ENCODE measurements at places on chromosomes 5 and 9.

DNA sequence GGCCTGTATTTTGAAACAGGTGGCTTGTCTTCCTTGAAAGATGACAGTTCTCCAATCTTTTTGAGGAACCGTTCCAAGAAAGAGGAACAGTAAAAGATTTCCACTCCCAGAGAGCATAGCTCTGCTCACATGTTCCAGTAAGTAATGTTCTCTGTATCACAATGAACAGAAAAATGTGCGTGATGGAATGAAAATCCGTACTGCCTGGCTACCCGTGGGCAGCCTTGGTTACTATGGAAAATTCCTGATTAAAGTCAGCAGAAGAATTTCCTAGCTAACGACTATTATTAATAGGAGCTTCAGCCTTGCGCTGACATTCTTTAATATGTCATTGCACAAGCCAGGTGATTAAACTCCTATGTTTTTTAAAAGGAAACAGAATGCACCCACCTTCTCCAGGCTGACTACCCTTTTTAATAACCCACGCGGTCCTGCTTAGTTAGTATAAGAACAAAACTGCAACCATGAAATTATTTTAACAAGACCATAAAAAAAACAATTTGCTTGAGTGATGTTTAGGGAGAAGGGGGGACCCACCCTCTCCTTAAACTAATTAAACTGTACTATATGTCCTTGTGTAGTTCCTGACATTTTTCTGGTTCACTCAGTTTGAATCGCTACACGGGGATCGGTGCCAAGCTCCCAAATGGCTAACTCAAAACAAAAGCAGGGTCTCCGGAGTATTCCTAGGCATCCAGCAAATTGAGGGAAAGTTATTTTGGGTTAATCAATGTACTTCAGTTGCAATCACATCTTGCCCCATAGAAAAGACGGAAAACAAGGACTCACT, 54.8 kb upstream of the CPEB4 start:
- no peak for DNase-seq

DNA sequence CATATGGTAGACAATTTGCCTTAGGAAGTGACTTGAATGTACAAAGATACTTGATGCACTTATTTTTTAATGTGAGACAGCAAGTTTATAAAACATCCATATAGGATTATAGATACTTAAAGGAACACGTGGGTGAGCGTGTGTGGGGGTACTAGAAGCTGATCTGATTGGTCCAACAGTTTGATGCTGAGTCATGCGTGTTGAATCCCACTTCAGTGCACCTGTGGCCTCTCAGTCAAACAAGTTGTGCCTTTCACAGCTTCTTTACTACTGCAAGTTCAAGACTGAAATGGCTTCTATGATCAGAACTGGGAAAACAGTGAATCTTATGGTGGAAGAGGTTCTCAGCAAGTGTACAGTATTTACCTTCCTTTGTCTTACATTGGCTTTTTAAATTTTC, 98.9 kb downstream of the MAP1B start:
- DNase-seq: no peak

DNA sequence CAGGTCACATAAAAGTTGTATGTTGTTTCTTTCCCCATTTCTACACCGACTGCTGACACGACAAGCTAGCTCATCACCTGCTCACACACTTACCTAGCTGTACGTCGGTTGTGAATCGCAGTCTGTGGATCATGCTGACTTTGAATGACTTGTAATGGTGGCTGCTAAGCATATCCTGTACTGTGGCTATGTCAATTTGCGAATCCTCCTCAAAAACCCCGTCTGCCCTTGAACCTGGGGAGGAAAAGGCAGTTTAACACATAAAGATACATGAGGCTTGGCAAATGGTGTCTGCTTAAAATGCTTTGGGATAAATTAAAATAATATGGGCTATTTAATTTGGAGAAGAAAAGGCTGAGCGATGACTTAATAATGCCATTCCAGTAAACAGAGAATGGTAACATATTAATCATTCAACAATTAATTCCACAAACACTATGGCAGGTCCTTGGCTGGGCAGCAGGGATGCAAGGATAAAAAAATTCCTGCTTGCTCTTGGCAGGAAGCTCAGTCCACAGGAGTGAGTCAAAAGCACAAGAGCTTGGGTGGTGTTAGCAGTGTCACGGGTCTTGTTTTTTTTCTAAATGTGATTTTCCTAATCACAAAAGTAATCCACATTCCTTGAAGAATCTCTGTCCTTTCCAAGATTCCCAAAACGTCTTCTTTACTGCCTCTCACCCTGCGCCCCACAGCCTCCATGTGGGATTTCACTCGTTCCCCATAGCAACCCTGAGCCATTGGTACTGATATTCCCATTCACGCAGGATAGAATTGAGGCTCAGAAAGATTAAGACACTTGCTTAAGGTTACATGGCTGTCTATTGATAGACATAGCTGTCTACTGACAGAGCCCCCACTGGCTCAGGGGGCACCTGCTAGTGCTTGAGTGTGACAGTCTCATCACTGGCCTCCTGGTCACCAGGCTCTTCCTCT, 222.4 kb downstream of the MAPKAP1 start:
- peak; percentile 12 for DNase-seq

DNA sequence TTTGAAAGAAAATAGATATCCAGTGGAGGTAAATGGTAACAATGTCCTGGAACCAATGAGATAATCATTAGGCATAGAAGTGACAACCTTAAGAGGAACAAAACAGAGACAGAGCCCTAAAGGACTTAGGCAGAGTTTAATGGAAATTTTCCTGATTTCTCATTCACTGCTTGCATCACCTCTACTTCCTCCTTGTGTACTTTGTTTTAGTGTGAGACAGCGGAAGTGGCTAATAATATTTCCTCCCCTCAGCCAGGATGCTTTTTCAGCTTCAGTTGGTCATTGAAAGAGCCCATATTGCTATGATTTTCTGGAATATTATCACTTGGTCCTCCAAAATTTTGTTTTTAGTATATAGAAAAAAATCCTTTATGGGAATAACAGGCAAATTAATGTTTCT, 153.4 kb upstream of the MPDZ start:
- DNase-seq: no peak

DNA sequence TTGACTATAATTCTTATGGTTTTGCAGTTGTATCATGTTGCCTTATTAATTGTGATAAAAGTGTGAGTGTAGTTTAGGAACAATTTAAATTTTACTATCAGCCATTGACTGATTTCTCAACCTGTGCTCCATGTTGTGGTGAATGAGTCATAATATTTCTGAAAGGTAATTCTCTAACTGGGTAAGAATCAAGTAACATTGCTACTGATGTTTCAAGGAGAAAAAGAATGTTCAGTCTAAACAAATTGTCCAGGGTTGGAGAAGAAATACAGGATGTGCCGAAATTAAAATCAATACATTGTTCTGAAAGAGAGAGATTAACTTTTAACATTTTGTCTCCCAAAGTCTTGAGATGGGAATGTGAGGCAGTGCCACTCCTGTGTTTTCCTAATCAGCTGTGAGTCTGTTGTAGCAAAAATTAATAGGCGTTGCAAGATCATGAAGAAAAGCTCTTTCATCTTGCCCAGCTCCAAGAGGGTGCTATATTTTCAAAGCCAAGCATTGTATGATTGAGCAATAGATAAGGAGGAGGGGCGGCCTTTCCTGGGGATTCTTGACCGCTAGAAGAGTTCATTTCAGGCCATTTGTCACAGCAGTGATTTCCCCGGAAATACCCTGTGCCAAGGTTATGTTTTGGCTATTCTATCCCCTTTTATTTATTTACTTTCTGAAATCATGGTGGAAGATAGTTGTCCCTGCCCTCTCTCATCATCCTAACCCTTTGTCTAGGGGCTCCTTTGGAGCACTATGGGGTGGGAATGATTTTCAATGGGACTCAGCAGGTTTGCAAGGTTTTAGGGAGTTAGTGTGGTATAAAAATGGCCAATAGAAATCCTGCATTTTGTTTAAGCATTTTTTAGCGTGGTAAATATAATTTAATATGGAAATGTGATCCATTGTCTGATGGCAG, 151.6 kb downstream of the FOCAD start:
- no peak for DNase-seq

GRCh38 chr9:8762479-8763085, 963.0 kb upstream of the DMAC1 start:
- no peak for DNase-seq

DNA sequence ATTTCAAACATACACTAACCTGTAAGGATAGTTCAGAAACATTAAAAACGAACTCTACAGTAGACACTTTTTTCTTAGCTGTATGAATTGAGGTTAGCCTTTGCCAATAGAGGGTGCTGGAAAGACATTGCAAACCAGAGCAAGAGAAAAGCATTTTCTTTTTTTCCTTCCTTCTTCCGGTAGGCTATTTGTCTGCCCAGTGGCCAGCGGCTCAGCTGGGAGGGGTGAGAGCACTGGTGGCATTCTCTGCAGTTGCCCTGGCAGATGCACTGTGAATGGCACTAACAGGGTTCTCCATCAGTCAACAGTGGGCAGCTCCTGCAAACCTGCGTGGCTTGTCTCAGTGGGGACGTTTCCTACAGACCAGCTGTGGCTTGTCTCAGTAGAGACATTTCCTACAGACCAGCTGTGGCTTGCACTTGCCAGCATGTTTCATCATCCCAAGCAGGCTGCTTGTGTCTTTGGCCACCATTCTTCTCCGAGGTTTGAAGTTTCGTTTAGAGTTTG, 984.5 kb upstream of the CDH18 start:
- DNase-seq: peak; percentile 8

GRCh38 chr5:160492565-160492964, 70.9 kb downstream of the PTTG1 start:
- DNase-seq: no peak

DNA sequence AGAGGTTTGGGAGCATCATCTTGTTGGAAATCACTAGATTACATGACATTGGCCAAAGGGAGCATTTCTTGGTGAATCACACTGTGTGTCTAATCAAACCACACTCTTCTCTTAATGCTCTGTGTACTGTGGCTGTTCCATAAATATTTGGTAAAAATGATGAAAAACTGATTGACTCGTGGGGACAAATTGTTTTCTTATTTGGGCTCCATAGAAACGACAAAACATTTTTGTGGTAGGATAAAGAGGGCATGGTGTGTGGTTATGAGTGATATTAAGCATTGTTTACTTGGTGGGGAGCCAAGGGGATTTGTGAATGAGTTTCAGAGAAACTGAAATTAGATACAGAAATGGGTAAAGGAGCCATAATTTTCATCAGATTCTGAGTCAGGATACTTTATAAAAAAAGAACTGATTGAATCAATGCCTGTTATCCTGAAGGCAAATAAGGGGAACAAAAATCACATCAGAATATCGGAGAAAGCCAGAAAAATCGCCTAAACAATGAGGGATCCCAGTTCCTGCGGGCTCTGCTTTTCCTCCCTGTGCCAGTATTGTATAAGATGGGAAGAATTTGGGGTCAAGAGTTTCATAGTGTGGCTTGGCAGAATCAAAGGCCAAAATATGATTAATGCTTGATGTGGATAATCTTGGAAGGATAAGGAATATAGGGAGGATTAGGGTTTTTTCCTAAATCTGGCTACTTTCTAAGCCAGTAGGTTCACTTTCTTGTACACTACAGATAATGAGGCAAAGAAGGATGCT, 33.3 kb downstream of the FBXL7 start:
- peak; percentile 66 for DNase-seq
